Thymus (tissue), 14 donors: ENCODE measurements at places on chromosomes 7 and 10.

DNA sequence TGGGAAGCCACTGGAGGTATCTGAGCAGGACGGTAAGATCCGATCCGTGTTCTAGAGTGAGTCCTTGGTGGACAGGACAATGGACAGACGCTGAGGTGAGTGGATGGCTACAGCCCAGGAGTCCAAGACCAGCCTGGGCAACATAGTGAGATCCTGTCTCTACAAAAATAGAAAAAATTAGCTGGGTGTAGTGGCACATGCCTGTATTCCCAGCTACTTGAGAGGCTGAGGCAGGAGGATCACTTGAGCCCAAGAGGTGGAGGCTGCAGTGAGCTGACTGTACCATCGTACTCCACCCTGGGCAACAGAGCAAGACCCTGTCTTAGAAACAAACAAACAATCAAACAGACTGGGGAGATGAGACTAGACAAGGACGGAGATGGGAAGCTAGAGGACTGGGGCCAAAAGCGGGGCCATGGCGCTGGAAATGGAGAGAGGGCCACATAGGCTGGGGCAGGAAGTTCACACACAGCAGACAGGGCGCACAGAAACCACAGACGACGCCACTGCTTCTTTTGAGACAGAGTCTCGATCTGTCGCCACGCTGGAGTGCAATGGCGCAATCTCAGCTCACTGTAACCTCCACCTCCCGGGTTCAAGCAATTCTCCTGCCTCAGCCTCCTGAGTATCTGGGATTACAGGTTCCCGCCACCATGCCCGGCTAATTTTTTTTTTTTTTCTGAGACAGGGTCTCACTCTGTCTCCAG is 24.7 kb downstream of the DAGLB start:
- DNase-seq: no peak

GRCh38 chr10:11329062-11329673 is 282.3 kb downstream of the USP6NL start:
- DNase-seq: no peak

DNA sequence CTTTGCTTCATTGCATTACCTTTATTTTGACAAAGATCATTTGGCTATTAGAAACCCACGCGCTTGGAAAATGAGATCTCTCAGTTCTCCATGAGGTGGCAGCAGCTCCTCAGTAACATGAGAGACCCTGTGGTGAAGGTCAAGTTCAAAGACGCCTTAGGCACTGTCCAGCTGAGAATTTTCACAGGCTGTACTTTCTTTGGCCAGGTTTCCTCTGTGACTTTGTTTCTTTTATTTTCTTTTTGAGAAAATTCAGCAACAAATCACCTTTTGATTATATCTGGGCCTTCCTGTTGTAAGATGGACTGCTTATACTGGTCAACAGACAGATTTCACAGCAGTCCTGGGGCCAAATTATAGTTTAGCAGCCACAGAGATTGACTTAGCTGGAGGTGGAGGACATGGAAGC is 54.5 kb downstream of the RAB18 start:
- DNase-seq: no peak

GRCh38 chr10:80590585-80591125 is 53.0 kb downstream of the SH2D4B start:
- DNase-seq: no peak

- DNase-seq: no peak
Observed at GRCh38 chr10:91653219-91653870, 20.5 kb upstream of the PPP1R3C start.

GRCh38 chr7:95577137-95577536 is 19.2 kb downstream of the PDK4 start:
- DNase-seq: no peak

DNA sequence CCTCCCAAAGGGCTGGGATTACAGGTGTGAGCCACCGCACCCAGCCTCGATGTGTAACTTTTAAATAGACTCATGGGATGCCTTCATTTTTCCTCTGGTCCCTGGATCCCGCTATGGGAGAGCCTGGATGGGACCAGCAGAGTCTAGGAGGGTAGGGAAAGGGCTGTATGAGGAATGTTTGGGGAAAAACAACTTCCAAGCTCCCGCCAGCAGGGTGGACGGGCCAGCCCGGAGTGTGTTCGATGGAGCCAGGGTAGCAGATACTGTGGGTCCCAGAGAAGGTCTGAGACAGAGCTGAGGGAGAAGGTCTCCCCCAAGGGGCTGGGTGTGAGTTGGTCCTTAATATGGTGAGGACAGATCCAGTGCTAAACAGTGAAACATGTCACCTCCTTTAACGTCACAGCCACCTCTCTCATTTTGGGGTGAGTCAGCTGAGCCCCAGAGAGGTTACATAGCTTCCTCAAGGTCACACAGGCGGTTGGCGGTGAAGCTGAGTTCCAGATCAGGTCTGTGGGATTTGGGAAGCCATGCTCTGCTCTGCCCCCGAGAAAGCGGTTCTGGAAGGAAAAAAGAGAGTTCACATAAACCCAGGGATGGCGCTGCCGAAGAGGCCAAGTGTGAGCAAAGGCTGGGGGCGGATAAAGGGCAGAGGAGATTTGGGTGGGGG is 66.4 kb downstream of the MYL10 start:
- DNase-seq: no peak

GRCh38 chr10:70602665-70603448 is at the start of gene PRF1:
PRF1 (minus strand) TSS chr10:70602741; CDS start chr10:70600902, 1,839 bp downstream.
- DNase-seq: peak; percentile 61
